ENCODE measurements at places on chromosomes 13 and 19.

DNA sequence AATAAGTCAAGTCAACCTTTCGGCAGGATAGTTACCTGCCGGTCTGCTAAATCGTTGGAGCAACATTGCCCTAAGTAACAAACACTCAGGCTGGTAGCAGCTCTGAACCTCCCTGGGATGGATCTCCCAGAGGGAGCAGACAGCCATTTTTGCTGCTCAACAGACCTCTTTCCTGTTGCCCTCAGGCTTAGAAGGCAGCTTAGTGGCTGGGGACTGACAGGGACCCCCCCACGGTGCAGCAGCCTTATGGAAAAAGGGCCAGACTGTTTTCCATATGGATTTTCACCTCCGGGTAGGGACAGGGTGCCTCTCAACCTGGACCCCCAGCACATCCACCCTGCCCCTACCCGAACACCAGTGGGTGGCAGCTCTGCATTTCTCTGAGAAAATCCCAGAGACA is 49.7 kb downstream of the UBL3 start:
- no peak for DNase-seq

GRCh38 chr19:39132344-39132969 is 6.9 kb downstream of the PAK4 start:
- DNase-seq = no peak

GRCh38 chr13:20399961-20400360 is 125.7 kb downstream of the CRYL1 start:
- DNase-seq = no peak

GRCh38 chr13:19634256-19634740 is 839 bp downstream of the MPHOSPH8 start:
- DNase-seq = no peak

GRCh38 chr13:47211106-47211505 is 314.3 kb upstream of the HTR2A start:
- no peak for DNase-seq

DNA sequence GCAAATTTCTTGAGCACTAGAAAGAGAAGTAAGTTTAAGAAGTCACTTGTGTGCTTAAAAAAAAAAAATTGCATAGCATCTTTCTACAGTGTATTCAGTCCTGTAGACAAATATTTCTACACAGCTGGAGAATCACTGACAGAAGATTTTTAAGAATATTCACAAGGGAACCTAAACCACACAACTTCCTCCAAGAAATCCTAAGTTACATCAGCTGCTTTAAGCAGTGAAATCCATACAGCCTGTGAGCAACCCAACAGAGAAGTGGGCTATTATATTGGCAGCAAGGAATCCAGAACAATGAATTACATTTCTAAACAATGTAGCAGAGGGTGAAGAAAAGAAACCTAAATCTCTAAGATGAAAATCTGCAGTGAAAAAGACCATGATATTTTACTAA is 1.5 kb downstream of the DOCK9 start:
- DNase-seq = no peak

DNA sequence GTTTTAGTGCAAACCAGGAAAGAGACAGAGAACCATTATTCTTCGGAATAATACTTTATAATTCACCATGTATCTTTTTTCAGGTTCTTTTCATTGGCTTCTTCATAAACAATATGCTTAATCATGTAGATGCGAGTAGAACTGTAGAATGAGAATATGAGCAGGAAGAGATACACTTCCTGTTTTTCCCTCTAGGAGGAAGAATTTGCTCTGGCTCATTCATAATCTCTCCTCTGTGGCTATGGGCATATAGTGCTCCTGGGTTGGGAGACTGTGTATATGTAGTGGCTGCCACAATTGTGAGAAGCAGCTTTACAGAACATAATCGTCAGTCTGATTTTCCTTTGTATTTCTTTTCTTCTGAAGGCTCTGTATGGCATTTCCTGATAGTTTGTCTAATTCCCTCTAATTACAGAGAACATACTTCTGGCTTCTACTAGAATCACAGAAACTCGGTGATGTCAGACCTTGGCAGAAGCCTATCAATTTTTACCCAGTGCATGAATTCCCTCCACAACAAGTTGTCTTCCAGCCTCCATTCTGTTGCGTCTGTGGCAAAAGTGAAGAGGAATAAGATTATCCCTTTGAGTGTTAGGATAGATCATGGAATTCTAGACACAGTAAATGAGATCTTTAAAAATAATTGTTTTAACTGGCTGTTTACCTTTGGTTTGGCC is 2.9 kb upstream of the DCLK1 start:
- DNase-seq = no peak

- DNase-seq = peak; percentile 41
Observed at GRCh38 chr19:14433554-14434501, 722 bp downstream of the PKN1 start.

DNA sequence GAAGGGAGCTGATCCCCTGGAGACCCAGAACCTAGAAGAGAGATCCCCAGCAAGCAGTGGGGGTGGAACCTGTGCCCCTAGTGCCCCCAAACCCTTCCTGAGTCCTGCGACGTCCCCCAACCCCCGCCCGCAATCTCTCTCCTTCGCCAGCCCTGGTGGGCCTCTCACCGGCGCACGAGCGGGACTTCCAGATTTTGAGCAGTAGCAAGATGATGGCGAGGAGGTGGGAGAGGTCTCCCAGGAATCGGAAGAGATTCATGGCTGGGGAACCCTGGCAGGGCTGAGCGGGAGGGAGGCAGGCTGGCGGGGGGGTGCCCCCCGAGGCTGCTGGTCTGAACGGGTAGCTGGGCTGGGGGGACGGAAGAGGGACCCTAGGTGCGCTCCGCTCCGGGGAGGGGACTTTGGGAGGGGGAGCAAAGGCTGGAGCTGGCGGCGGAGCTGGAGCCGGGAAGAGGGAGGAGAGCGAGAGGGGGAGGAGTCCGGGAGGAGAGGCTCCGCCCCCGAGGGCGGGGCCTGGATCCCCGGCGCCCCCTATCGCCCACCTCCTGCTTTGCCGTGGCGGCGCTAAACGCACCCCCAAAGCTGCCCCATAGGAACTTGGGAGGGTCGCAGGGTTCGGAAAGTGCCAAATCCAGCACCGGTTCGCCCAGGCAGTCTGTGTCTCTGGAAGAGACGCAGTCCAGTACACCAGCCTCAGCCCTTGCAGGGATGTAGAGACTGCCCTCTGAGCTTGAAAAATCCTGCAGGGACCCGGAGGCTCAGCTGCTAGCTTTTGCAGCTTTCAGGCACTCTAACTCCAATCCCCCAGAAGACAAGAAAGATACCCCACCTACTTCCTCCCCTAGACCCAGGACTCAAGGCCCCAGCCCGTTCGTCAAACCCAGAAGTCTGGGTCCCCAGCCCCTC is at the start of gene KDELR1:
TSS of gene KDELR1 (minus strand) at position 452 of the 906 bp plus-strand sequence. CDS start at position 259, 193 bp downstream.
- peak; percentile 68 for DNase-seq

GRCh38 chr13:75715601-75716523 is 79.7 kb downstream of the LMO7 start:
- DNase-seq = no peak

GRCh38 chr13:44004878-44005277 is 125.2 kb downstream of the LACC1 start:
- DNase-seq = no peak

DNA sequence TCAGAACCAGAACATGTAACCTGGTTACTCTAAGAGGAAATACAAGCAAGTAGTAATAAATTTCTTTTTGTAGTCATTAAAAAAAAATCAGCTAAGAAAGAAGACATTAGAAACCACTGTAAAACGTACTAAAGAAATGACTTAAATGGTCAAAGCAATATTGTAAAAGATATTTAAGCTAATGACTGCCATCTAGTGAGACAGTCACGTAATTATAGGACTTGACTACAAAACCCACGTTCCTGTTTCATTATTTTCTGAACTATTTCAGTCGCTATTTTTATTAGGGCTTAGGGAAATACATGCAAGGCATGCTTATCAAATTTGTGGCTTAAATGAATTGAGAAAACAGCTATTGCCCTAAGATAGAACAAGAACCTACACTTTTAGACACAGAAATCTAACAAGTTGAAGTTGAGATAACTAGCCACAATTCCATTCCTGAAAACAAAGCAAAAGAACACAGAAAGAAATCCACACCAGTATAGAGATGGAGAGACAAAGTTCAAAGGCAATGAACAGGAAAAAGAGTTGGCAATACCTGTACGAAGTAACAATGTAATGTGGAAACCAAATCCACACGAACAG is 17.9 kb downstream of the ALG5 start:
- DNase-seq = no peak

- no peak for DNase-seq
Observed at GRCh38 chr19:29666578-29667386, 1.5 kb downstream of the PLEKHF1 start.

- no peak for DNase-seq
Observed at GRCh38 chr19:35291916-35292315, at the start of gene MAG. Gene MAG, plus strand, starts transcription at chr19:35292161. Its CDS starts 3,248 bp downstream, at chr19:35295409.

DNA sequence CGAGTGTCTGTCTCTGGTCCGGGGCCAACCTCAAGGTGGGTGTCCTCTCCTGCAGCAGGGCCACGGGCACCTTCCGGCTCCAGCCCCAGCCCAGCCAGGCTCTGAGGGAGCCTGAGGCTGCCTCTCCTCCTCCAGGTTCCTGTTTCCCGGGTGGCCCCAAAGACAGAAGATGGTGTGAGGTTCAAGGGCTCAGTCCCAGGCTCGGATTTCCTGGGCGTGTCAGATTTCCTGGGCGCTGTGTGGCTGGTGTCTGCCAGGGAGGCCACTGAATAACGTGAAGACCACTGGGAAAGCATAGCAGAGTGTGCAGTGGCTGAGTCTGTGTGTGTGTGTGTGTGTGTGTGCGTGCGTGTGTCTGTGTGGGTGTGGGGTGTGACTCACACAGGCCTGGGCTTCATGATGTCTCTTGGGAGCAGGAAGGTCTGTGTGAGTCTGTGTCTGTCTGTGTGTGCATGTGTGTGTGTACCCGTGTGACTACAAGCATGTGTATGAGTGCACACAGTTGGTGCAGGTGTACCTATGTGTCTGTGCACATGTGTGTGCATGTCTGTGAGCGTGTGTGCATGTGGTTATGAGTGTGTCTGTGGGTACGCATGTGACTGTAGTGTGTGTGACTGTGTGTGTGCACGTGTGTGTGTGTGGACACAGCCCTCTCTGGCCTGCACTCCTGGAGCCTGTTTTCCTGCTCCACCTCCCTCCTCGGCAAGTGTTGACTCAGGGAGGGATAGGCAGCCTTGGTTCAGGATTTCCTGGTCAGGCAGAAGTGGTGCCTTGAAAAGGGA is 28.3 kb downstream of the CEBPA start:
- DNase-seq = no peak

GRCh38 chr19:803099-803561 is 5.9 kb downstream of the PTBP1 start:
- DNase-seq = no peak

GRCh38 chr13:29877456-29878078 is 27.1 kb upstream of the UBL3 start:
- DNase-seq = no peak

- no peak for DNase-seq
Observed at GRCh38 chr13:24670961-24671381, 9.2 kb upstream of the ATP12A start.

DNA sequence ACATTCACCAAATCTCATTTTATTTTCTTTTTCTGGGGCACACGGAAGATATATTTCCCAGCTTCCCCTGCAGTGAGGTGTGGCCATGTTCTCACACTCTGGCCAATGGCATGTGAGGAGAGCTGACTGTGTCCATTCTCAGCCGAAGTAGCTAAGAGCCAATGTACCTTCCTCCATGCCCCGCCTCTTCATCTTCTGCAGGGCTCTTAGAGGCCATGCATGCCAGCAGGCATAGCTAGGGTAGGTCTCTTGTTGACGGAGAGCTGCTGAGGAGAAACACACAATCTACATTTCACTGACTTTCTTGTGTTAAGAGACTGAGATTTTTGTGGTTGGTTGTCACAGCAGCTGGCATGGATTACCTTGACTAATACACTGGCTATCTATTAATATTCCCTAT is 9.8 kb upstream of the MICU2 start:
- no peak for DNase-seq

- peak; percentile 57 for DNase-seq
Observed at GRCh38 chr19:47013041-47013517, 6.6 kb upstream of the NPAS1 start.

DNA sequence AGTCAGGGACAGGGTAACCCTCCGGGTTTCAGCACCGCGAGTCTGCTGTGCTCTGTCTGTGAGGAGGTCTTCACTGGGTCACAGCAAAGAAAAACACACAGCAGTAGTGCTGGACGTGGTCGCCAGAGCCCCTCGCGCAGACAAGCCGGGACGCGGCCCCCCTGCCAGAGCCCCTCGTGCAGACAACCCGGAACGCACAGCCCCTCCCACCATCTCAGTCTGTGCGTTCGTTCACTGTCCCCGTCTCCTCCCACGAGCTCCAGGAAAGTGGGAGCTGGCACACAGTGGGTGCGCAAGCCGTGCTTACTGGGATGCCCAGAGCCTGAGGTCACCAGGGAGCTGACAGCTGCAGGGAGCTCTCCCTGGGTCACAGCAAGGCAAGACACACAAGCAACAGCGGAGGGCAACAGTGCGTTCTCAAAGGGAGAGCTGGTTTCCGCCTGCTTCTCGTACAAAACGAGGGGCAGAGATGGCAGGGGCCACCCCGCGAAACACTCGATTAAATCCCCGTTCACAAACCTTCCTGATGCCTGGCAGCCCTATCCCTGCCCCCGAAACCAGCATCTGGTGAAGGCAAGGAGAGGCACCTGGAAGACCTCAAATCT is 3.2 kb upstream of the PLPP2 start:
- DNase-seq = no peak

- no peak for DNase-seq
Observed at GRCh38 chr19:39265321-39265916, 2.8 kb upstream of the IFNL2 start.

DNA sequence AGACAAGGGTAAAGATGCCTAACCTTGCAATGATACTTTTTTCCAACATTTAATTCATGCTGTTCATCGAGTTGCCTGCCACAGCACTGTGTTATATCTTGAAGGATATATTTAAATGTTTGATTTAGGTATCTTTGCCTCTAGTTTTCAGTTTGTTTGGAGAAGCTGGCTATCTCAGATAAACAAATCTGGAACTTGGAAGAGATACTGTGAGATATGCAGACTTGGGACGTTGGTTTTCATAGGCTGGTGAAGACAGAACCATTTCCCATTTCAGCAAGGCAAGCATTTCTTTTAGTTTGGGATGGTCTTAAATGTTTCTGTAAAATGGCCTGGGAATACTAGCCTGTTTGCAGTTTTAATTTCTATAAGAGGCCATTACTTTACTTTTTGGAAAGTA is 3.3 kb downstream of the RNASEH2B start:
- no peak for DNase-seq

- DNase-seq = no peak
Observed at GRCh38 chr13:99626461-99627082, 125.3 kb downstream of the TM9SF2 start.

DNA sequence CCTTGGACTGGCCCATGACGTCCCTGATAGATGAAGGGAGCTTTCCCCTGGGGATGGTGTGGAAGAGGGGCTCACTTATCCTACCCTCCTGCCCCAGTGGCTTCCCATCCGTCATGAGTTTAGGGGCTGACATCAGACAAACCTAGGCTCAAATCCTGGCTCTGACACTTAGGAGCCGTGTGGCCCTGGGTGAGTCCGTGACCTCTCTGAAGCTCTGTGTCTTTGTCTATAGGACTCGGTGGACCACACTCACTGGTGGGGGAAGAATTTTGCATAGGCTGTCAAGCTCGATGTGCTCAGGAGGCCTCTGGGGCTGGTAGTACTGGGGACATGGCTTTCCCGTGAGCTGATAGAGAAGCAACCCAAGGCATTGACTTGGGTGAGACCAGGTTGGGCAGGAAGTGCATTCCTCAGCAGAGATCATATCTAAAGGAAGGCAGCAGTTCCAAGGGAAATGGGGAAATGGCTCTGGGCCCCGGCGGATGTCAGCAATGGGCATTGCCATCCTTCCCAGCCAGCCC is 17.4 kb upstream of the AP1M2 start:
- no peak for DNase-seq

All from activated gamma-delta T cell treated with Interleukin-2 at 50 U/mL for 16 hours (primary cell).